CD8-positive, alpha-beta memory T cell (primary cell): ENCODE measurements at places on chromosomes 12 and 14.

DNA sequence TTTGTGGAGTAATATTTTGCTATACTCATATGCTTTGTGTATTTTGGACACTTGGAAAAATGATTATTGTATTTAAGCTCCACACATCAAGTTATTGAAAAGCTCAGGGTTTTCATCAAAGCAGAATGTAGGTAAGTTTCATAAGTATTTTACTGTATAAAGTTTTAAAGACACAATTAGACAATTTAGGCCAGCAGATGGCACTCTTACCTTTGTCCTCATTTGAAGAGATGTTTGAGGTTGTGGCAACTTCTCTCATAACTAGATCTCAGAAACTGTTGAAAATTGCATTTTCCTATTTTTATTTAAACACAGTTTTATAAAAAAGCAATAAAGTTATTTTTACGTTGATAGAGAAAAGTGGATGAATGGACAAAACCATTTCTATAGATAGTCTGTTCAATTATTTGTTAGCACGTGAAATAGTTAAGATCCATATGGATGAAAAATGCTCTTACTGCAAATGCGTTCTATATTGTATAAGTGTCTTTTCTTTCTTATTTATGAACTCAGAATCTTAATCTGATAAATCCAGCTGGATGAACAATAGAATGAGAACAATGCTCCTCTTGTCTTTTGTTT lies 300.0 kb downstream of the AEBP2 start:
- H3K27me3 ChIP-seq, result no peaks in the 10 kb centered on the region
- no peaks in the 10 kb centered on the region for H3K36me3 ChIP-seq
- H3K27ac ChIP-seq, result no peak overlapping the region
- no peak overlapping the region for H3K4me3 ChIP-seq
- DNase-seq, result peak; percentile 23

DNA sequence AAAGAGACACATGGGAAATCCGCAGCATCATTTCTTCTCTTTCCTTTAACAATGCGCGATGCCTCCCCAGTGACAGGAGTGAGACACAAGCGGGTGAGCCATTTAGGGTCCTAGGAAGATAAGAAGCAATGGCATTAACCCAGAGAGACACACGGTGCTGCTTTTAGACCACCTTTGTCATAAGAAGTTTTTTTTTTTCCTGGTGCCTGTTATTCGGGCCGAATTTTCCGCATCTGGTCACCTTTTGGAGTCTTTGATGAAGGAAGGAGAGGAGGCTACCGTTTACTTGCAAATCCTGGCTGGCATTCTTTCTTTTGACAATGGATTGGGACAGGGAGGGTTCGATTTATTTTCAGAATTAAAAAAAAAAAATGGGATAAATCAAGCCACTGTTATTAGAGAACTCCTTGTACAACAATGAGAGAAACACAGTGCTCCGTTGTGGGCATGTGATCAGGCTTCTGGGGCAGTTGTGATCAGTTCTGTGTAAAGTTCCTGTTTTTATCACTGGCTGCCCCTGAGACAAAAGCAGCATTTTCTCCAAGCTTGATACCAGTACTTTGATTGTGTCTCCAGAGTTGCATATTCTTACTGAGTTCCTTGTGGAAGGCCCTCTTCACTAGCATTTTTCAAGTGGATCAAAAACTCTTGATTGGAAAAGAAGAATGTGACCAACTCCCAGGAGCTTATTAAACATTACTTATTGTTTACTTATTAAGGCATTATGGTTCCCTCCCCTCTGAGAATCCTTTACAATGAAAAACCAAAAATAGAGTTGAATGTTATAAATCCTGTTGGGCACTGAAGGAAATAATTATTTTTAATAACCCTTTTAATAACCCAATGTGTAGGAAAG lies 1.1 kb downstream of the DIP2B start:
- no peak for DNase-seq
- H3K4me3 ChIP-seq, result peak overlapping the region; percentile 90
- H3K27ac ChIP-seq, result peak overlapping the region; percentile 74
- H3K27me3 ChIP-seq, result no peaks in the 10 kb centered on the region
- H3K4me1 ChIP-seq, result peaks cover 55% of the 10 kb centered on the region

DNA sequence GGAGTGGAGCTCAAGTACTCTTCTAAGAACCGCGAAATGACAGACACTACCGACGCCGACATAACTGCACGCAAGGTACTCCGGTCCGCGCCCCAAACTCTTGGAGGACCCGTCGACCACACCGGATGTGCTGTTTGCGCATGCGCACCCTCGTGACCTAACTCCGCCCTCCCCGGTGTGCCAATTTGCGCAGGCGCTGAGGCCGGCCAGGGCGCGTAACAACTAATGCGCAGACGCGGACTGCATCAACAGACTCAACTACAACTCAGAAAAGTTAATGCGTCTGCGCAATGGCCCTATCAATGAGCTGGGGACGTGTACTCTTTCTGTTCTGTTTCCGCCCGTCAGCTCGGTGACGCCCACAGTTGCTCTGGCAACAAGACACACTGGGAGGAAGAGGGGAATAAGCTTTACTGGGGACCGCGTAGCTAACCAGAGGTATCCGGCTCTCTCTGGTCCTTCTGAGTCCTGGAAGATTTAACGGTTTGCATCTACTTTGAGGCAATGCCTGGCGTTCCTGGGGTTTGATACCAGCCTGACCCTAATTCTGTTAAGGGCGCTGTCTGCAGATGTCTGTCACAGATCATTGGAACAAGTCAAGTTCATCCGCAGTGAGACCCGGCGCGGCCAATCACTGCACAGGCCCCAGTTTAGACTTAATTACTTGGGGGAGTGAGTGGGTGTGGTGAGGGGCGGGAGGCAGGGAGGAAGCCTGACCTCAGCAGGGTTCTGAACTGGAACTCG lies at the start of gene DAD1:
DAD1 (minus strand) TSS at position 129 of the 744 bp plus-strand sequence; CDS start at position 62, 67 bp downstream.
- peaks cover 45% of the 10 kb centered on the region for H3K4me1 ChIP-seq
- H3K27me3 ChIP-seq, result no peaks in the 10 kb centered on the region
- DNase-seq, result peak; percentile 100
- H3K4me3 ChIP-seq, result peak within 1 kb of the TSS; percentile 90
- H3K27ac ChIP-seq, result peak within 1 kb of the TSS; percentile 98

GRCh38 chr12:53781228-53781801 lies 29.5 kb upstream of the CISTR start:
- no peak overlapping the region for H3K27ac ChIP-seq
- peaks cover 10% of the 10 kb centered on the region for H3K27me3 ChIP-seq
- H3K4me1 ChIP-seq, result no peaks in the 10 kb centered on the region

DNA sequence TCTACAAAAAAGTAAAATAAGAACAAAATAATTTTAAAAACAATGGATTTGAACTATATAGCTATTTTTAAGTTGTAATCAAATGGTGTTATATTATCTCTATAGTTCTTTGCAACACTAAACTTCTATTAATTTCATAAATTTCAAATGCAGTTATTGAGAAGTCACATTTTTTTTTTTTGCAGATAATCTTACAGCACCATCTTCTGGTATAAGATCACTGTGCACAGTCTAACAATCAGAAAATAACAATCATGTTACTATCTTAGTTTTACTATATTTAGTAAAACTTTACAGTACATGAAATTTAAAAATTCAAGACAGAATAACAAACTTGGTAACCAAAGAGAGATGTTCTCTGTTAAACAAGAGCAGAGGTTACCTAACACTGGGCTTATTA lies 40.6 kb downstream of the GXYLT1 start:
- no peak overlapping the region for H3K4me3 ChIP-seq
- DNase-seq, result no peak
- no peaks in the 10 kb centered on the region for H3K36me3 ChIP-seq
- no peaks in the 10 kb centered on the region for H3K4me1 ChIP-seq
- H3K27me3 ChIP-seq, result no peaks in the 10 kb centered on the region
- H3K27ac ChIP-seq, result no peak overlapping the region

DNA sequence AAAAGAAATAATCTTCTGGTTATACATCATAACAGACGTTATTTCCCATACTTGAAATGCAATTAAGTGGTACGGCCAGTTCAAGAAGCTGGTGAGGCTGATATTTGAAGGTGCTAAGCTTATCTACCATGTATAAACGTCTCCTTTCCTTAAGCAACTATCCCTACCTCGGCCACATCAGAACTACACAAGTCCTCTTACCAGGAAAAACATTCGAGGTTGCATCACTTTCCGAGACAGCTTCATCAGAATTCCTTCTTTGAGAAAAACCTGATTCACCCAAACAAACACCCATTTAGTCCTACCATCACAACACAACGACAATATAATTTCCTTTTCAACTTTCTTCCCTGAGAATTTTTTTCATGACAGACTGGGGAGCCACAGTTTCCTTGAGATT lies 33.9 kb upstream of the NR2C1 start:
- DNase-seq, result no peak
- H3K27me3 ChIP-seq, result no peaks in the 10 kb centered on the region
- no peak overlapping the region for H3K27ac ChIP-seq
- H3K36me3 ChIP-seq, result no peaks in the 10 kb centered on the region
- H3K4me1 ChIP-seq, result no peaks in the 10 kb centered on the region

- H3K36me3 ChIP-seq, result no peaks in the 10 kb centered on the region
- H3K27ac ChIP-seq, result no peak overlapping the region
- DNase-seq, result no peak
- no peaks in the 10 kb centered on the region for H3K4me1 ChIP-seq
These were observed 266.9 kb downstream of the DUSP6 start for GRCh38 chr12:89085421-89085820.

GRCh38 chr12:113697651-113698509 lies 226.2 kb upstream of the LHX5 start:
- no peak for DNase-seq
- no peaks in the 10 kb centered on the region for H3K27me3 ChIP-seq
- no peaks in the 10 kb centered on the region for H3K36me3 ChIP-seq
- no peak overlapping the region for H3K27ac ChIP-seq
- H3K4me3 ChIP-seq, result no peak overlapping the region

DNA sequence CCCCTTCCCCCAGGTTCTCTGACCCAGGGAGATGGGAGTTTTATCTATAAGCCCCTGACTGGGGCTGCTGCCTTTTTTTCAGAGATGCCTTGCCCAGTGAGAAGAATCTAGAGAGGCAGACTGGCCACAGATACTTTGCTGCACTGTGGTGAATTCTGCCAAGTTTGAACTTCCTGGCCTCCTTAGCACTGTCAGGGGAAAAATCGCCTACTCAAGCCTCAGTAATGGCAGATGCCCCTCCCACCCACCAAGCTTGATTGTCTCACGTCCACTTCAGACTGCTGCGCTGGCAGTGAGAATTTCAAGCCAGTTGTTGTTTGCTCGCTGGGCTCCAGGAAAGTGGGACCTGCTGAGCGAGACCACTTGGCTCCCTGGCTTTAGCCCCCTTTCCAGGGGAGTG lies 31.7 kb downstream of the KLRK1 start:
- no peak overlapping the region for H3K27ac ChIP-seq
- H3K4me3 ChIP-seq, result no peak overlapping the region
- peaks cover 3% of the 10 kb centered on the region for H3K4me1 ChIP-seq

DNA sequence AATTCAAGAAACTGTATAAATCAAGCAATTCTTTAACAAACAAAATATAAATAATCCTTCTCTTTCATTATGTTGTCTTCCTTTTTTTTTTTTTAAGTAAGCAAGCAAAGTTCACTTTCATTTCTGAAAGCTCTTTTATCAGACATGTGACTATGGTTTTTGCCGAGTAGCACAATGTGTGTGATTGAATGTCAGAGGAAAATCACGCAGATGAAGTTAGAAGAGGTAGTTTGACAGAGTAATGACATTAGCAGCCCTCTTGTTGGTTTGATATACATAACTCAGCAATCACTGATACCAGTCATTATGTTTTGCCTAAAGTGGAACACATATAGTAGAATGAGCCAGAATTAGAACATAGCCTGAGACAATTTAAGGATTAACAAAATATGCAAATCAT lies 19.0 kb downstream of the ALX1 start:
- H3K27ac ChIP-seq, result no peak overlapping the region
- no peak for DNase-seq
- no peak overlapping the region for H3K4me3 ChIP-seq
- no peaks in the 10 kb centered on the region for H3K27me3 ChIP-seq

DNA sequence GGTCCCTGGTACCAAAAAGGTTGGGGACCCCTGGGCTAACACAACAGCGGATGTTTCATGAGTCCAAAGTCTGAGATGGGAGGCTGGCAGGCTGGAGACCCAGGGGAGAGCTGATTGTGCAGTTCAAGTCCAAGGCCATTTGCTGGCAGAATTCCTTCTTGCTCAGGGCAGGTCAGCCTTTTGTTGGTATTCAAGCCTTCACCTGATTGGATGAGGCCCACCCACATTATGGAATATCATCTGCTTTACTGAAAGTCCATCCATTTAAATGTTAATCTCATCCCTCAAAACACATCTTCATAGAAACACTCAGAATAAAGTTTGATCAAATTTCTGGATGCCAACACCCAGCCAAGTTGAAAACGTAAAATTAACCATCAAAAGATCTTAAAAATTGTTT lies 52.9 kb downstream of the GSC start:
- H3K4me3 ChIP-seq, result no peak overlapping the region
- H3K36me3 ChIP-seq, result no peaks in the 10 kb centered on the region
- no peaks in the 10 kb centered on the region for H3K27me3 ChIP-seq
- no peaks in the 10 kb centered on the region for H3K4me1 ChIP-seq

DNA sequence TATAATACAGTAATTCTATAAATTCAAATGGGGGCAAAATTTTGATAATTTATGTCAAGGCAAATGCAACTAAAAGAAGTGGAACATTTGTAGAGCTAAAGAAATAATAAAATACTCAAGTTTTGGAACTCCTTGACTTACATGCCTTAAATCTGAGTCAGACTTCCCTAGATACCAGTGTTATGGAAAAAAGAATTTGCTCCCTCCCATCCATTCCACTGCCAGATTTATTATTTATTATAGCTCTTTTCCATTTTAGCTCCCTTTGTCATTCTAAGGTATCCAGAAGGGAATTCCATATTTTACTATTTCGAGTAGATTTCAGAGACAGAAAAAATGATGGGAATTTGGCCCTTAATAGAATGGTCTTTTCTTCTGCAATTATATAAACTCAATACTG lies 44.0 kb downstream of the RHOJ start:
- H3K27ac ChIP-seq, result no peak overlapping the region
- no peaks in the 10 kb centered on the region for H3K4me1 ChIP-seq
- no peak for DNase-seq
- H3K4me3 ChIP-seq, result no peak overlapping the region
- no peaks in the 10 kb centered on the region for H3K36me3 ChIP-seq
- H3K27me3 ChIP-seq, result no peaks in the 10 kb centered on the region

GRCh38 chr12:97556302-97556779 lies 93.7 kb downstream of the RMST start:
- H3K4me3 ChIP-seq, result no peak overlapping the region
- no peaks in the 10 kb centered on the region for H3K4me1 ChIP-seq
- H3K27ac ChIP-seq, result no peak overlapping the region
- no peaks in the 10 kb centered on the region for H3K27me3 ChIP-seq
- no peak for DNase-seq

- no peak overlapping the region for H3K27ac ChIP-seq
- H3K27me3 ChIP-seq, result no peaks in the 10 kb centered on the region
- no peaks in the 10 kb centered on the region for H3K36me3 ChIP-seq
- DNase-seq, result no peak
- no peaks in the 10 kb centered on the region for H3K4me1 ChIP-seq
These were observed 114.8 kb downstream of the PLEKHA5 start for GRCh38 chr12:19244312-19244711.

GRCh38 chr12:30928356-30929244 lies 2.1 kb downstream of the TSPAN11 start:
- H3K27me3 ChIP-seq, result peaks cover 8% of the 10 kb centered on the region
- no peak overlapping the region for H3K27ac ChIP-seq
- no peak for DNase-seq
- H3K4me3 ChIP-seq, result no peak overlapping the region

GRCh38 chr12:27650011-27650410 lies 46.2 kb upstream of the REP15 start:
- no peak overlapping the region for H3K27ac ChIP-seq
- H3K36me3 ChIP-seq, result no peaks in the 10 kb centered on the region
- no peaks in the 10 kb centered on the region for H3K27me3 ChIP-seq
- no peaks in the 10 kb centered on the region for H3K4me1 ChIP-seq
- DNase-seq, result no peak
